ENCODE measurements at places on chromosomes 2 and 18.

- no peak for DNase-seq
Measured at GRCh38 chr2:68837861-68838341, 33.3 kb downstream of the BMP10 start.

DNA sequence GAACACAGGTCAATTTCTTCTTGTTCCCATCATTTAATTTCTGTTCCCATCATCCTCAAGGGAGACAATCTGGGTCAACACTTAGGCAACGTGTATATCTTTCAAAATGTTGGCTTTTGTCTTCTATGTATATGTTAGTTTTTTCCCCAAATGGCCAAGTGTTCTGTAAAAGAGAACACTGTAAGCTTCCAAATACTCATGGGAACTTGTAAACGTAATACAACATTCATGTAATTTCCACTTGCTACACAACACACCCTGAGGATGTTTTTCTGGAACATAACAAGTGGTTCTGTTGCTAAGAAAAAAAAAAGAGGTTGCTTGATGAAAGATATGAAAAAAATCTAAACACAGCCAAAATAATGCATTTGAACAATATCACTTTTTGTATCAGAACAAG is 149.1 kb downstream of the ATAD2B start:
- DNase-seq = no peak

DNA sequence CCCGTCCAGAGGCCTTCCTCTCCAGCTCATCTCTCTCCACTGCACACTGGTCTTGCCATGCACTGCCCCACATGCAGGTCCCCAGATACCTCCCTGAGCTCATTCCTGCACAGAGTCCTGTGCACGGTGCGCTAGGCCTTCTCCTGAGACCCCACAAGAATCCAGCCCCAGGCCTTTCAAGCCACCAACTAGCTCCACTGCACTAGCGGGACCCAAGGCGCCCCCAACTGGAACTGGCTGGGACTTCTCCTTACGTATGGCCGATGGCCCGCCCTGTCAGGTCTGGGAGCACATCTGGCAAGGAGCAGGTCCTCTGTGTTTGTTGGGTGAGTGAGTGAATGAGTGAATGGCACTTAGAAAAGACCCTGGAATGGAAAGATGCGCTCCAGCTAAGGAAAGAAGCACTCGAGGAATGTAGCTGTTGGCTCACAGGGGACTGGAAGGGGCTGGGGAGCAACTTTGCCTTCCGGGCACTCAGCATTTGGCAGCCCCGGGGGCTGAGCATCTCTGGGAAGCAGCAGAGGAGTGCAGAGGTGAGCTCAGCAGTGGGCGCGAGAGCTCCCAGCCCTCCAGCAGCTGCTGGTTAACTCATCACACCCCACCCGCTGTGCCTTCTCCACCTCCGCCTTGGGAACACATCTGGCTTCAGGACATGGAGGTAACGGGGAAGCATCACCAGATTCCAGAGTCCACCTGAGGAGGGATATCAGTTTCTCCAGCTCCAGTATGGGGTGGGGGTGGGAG is 223.1 kb downstream of the GLI2 start:
- DNase-seq = no peak

DNA sequence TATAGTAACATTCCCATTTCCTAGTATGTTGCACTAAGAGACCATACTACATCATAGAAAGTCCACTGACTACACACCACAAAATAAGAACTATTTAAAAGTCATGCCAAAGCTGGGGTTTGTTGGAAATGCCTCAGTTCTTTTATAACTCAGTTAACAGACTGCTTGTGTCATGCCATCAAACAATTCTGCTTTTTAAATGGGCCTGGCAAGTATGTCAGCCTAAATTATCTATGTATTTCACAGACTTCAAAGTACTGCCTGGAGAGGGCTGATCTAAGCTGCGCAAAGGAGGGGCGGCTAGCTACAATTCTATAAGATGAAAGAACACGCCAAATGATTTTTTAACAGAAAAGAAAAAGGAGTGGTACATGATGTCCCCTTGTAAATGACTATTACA is 49.6 kb downstream of the FARSB start:
- no peak for DNase-seq

- DNase-seq = peak; percentile 38
Measured at GRCh38 chr2:28393114-28393836, 617 bp downstream of the FOSL2 start.

DNA sequence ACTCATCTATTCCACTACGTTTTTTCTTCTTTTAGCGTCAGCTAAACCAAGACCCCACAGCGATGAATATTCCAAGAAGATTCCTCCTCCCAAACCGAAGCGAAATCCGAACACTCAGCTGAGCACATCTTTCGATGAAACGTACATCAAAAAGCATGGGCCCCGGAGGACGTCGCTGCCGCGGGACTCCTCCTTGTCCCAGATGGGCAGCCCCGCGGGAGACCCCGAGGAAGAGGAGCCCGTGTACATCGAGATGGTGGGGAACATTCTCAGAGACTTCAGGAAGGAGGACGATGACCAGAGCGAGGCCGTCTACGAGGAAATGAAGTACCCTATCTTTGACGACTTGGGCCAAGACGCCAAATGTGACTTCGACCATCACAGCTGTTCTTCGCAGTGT is 182.4 kb downstream of the NYAP2 start:
- DNase-seq = no peak

- no peak for DNase-seq
Measured at GRCh38 chr2:168025487-168026202, 221.8 kb downstream of the STK39 start.

DNA sequence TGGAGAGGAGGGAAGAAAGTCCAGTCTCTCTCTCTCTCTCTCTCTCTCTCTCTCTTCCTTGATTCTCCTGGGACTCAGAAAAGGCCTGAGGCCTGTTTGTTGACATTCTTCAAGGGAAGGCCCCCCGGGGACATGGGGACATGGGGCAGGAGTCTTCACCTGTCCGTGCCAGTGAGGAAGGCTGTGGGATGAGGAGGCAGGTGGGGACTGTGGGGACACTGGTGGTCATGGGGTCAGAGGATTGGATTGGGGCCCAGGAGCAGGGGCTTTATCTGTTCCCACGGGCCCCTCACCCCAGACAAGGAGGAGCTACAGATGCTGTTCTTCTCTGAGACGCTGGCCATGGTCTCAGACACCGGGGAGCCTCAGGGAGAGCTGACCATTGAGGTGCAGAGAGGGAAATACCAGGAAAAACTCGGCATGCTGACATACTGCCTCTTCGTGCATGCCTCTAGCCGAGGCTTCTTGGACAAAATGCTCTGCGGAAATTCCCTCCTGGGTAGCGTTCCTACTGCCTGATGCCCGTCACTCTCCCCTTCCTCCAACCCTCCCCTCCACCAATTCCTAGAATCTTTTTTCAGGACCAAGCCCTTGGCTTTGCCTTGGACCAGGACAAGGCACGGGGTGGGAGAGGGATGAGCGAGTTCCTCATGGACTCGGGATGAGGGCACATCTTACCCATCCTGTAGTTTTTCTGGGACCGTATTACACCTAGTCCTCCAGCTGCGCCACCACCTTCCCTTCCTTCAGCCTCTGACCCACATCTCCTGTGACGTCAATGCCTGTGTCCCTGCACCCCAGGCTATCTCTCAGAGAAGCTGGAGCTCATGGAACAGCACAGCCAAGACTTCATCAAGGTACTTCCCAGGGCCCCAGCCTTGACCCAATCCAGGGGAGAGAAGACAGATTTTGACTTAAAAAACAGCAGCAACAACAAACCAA is 850 bp downstream of the CATIP start:
- DNase-seq = no peak

DNA sequence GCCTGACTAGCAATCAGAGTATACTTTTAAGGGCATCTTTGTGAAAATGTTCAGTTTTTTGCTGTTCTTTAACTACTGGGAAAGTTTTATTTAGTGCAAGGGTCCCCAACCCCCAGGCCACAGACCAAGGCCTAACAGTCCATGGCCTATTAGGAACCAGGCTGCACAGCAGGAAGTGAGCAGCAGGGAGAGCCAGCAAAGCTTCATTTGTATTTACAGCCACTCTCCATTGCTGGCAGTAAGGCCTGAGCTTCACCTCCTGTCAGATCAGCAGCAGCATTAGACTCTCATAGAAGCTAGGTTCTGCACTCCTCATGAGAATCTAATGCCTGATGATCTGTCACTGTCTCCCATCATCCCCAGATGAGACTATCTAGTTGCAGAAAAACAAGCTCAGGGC is 17.1 kb upstream of the NR4A2 start:
- DNase-seq = no peak

- DNase-seq = no peak
Measured at GRCh38 chr2:224646242-224646846, 61.2 kb upstream of the CUL3 start.

DNA sequence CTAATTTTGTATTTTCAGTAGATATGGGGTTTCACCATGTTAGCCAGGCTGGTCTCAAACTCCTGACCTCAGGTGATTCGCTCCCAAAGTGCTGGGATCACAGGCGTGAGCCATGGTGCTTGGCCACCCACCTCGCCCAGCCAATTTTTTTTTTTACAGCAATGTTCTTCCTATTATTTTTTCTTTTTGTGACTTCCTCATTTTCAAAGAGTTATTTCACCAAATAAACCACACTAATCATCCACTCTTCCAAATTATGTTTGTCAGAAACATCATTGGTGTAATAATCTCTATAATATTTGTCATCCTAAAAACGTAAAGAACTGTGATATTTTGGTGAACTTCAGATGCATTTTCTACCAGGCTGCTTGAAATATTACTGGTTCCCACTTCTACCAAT is 16.3 kb upstream of the PDCL3 start:
- DNase-seq = no peak

- no peak for DNase-seq
Measured at GRCh38 chr2:173090276-173090877, 14.7 kb downstream of the MAP3K20 start.

DNA sequence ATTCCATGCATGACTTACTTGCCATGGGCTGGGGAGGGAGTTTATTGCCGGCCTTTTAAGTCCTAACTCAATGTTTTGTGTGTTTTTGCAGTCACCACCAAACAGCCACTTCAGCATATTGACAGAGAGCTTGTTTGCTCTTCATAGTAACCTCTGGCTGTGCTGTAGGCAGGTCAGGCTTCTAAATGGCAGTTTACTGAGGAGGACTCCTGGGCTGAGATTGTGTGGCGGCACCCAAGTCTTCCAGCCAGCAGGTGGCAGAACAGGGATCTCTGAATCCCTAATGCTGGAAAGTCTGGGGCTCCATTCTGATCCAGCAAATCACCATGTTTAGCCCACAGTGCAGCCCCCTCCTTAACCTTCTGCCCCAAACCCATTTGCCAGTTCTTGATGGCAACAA is 121.2 kb downstream of the CAPN13 start:
- DNase-seq = no peak

GRCh38 chr2:185859506-185859905 is 120.9 kb downstream of the FSIP2 start:
- DNase-seq = no peak

DNA sequence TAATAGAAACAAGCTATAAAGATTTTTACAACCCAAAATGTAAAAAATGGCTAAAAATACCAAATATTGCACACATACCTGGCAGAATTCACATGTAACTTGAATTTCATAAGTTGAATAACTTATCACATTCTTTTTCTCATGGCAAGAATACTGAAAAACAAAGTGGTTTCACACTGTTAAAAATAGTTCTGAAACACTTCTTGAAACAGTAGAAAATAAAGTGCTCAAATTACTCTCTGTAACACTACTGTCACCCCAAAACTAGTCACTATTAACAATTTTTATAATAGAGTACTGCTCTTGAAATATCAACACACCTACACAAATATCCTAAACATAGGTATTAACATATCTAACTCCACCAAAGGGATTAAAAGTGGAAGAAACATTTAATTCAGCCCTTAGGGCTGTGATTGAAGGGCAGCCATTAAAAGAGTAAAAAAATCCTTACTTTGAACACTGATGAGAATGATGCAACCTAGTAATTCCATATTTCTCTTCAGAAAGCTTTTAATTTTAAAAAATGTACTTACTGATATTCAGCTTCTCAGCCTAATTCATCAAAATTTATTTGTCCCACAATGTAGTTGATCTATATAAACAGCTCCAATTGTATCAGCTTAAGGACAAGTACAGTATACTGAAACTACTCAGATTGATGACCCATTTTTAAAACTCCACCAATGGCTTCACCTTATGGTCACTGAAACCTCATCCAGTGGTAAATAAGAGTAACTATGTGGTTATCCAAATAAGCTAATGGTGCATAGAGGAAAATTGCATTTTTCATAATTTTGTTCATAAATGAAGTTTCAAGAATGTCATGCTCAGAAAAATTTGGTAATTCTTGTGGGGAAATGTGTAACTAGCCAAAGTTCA is 31.4 kb downstream of the ATF2 start:
- no peak for DNase-seq

- DNase-seq = no peak
Measured at GRCh38 chr18:67794521-67794920, 278.0 kb upstream of the DSEL start.

DNA sequence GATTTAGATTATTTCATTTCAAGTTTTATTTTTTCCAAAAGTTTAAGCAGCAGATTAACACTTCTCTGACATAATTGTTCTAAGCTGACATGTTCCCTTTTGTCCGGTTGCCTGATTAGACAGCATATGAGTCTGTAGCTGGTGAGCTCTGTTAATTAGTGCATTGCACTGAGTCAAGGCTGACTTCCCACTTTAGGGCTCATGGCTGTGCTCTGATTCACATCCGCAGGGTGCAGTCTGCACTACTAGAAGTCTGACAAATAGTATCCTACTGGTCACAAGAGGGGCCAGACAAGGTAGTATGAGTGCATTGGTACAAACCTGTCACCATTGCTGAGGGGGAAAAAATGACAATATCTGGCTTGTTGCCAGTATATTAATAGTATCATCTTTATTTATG is 443.9 kb upstream of the ZNF804A start:
- DNase-seq = no peak

DNA sequence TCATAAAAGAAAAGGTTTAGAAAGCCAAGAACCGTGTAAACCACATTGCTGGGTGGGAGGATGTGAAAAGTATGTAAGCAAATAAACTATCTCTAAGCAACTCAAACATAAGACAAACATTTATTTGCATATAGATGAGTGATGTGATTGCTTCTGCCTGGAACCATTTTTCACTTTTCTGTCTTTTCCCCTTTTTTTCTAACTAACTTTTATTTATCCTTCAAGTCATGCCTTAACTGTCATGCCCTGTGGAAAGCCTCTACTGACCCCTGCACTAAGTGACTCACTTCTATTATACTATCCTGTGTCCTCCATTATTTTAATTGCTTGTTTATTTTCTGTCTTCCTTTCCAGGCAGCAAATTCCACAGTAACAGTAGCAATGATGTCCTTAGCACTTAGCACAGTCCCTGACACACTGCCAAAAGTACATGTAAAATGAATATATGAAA is 87.5 kb upstream of the CTAGE1 start:
- no peak for DNase-seq

GRCh38 chr2:168810235-168810634 is 7.8 kb downstream of the NOSTRIN start:
- DNase-seq = no peak

- no peak for DNase-seq
Measured at GRCh38 chr2:11562011-11562410, 28.2 kb downstream of the GREB1 start.

GRCh38 chr2:151204756-151205155 is 56.9 kb downstream of the RBM43 start:
- DNase-seq = no peak

- DNase-seq = no peak
Measured at GRCh38 chr2:19675003-19675629, 226.7 kb downstream of the TTC32 start.

Measured in GM12891 (cell line).